ENCODE measurements at places on chromosomes 13 and 19.

- DNase-seq, result no peak
These were observed 64.1 kb downstream of the ERCC5 start for GRCh38 chr13:102909971-102910370.

DNA sequence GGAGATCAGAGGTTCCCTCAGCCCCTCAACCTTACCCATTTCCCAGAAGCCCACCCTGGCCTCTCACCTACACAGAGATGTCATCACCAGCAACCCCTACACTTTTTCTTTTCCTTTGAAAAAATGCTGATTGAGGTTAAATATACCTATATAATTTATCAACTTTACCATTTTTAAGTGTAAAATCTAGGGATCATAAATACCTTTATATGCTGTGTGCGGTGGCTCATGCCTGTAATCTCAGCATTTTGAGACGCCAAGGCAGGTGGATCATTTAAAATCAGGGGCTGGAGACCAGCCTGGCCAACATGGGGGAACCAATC, 3.1 kb downstream of the KIR2DL4 start:
- DNase-seq, result no peak

DNA sequence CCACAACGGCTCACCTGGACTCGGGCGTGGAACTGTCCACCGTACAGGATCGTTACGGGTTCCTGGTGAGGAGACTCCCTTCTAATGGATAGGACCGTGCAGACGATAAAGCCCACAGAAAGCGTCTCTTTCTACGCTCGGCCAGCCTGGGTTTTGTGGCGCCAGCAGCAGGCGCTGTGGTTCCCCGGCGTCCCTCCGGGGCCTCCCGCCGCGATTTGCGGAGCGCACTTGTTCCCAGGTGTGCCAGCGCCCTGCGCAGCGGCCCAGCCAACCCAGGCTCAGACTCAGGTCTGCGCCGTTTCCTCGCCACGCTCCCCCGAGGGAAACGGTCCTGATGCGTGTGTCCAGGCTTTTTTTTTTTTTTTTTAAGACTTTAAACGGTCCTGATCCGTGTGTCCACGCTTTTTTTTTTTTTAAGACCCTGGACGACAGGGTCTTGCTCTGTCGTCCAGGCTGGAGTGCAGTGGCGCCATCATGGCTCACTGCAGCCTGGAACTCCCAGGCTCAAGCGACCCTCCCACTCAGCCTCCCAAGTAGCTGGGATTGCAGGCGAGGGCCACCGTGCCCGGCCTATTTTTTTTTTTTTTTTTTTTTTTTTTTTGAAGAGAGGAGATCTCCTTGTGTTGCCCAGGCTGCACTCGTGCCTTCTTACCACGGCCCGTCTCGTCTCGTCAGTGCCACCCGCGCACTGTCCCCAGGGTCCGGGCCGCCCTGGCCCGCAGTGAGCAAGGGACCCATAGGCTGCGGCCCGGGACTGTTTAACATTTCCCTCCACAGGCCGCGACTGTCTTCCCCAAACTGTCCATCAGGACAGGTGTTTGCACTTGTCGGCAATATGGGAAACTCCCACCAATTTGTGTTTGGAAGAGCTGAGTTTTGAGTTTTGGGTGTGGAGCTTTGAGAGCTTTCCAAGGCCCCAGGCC, 23.8 kb downstream of the GJA3 start:
- no peak for DNase-seq

GRCh38 chr19:21841081-21841480, 5.1 kb upstream of the ZNF43 start:
- DNase-seq, result no peak

- DNase-seq, result peak; percentile 79
These were observed at the start of gene ZNF331 for GRCh38 chr19:53537521-53538377. Gene ZNF331 (plus strand): TSS chr19:53538145. CDS start chr19:53569377, 31,232 bp downstream.

DNA sequence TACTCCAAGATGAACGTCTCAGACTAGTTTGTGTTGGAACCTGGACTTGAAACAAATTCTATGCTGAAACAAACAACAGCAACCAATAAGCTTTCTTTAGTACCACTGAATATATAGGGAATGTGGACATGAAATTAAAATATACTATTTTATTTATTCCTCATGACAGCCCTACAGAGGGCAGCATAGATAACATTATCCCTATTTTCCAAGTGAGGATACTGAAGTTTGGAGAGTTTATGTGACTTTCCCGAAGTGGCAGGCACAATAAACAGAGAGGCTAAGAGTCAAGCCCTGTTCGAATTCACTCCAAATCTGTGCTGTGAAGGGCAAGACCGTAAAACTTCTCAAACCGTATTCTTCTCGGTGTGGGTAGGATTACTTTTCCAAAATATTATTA, 509.9 kb upstream of the GPC6 start:
- DNase-seq, result no peak

- no peak for DNase-seq
These were observed 16.3 kb downstream of the LCP1 start for GRCh38 chr13:46165485-46166223.

GRCh38 chr19:7216373-7216902, 77.8 kb downstream of the INSR start:
- DNase-seq, result no peak

GRCh38 chr13:46962281-46962941, 65.6 kb upstream of the HTR2A start:
- no peak for DNase-seq

DNA sequence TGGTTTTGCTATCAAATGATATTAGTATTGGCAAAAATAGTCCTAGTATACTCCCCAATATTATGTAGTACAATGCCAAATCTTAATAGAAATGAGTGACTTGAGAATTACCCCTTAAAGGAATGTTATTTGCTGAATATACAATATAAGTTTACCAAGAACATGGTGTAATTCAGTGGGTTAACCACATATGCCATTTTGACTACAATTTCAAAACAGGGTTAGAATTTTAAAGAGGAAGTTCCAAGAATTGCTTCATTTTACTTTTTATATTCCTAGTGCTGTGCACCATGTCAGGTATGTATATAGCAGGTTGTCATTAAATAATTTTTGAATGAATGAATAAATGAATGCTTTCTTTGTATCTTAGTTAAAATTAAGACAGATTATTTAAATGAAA, 66.3 kb downstream of the LMO7 start:
- DNase-seq, result no peak

- DNase-seq, result no peak
These were observed 16.0 kb downstream of the SMAD9 start for GRCh38 chr13:36903925-36904595.

DNA sequence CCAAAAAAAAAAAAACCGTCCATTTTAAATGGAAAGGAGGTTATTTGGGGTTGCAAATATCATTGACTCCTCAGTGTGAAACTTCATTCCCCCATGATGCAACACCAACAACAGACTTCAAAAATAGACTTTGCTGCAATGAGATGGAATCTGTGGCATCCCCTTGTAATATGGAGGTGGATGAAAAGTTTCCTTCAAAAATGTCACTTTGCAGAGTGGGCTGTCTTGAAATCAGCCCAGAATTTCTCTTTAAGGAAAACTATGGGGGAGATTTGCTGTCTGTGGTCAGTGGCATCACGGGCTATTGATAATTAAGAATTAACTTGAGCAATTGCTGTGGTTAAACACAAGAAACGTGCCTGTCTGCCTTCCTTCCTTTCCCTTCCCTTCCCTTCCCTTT, 1.5 kb downstream of the GPR18 start:
- no peak for DNase-seq

GRCh38 chr13:20024702-20025101, 66.2 kb downstream of the ZMYM2 start:
- DNase-seq, result no peak

DNA sequence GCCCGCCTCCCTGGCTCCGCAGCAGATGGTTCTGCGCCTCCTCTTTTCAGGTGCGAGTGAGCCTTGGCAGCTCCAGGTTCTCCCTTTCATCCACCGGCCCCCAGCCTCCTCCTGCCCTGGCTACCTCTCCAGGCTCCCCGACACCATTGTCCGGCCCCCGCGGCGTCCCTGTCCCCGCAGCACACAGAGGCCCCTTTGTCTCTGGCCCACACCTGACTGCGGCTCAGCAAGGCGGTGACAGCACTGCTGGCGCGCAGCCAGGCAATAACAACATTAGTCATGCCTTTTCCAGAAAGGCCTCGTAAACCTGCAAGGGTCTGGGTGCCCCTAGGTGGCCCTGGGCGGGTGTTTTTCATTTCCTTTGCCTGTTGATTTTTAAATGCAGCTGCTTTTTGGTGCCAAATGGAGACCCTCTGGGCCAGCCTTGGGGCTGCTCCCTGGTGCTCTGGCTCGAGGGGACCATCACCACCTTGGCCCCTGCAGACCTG, 73.2 kb upstream of the MEDAG start:
- no peak for DNase-seq

- peak; percentile 7 for DNase-seq
These were observed 64.2 kb upstream of the UQCRFS1 start for GRCh38 chr19:29277102-29277501.
